Head of caudate nucleus (tissue), 42 donors: ENCODE measurements at places on chromosomes 1 and 21.

DNA sequence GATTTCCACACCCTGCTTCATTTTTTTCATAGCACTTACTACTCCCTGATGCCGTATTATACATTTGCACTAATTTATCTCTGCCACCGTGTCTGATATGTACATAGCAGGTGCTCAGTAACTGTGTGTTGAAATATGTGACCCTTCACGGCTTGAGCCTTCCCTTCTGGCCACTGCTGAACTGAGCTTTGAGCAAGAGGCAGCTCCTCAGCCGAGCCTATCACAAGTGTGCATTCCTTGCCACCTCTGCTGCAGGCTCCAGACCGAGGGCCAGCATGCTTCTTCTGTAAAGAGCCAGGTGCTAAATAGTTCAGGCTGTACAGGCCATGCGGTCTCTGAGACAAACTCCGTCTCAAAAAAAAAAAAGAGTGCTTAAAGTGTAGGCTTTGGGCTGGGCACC, 22.6 kb downstream of the PLEKHM2 start:
- DNase-seq, result no peak

- DNase-seq, result no peak
These were observed 279.9 kb downstream of the PTPRU start for GRCh38 chr1:29516063-29516820.

DNA sequence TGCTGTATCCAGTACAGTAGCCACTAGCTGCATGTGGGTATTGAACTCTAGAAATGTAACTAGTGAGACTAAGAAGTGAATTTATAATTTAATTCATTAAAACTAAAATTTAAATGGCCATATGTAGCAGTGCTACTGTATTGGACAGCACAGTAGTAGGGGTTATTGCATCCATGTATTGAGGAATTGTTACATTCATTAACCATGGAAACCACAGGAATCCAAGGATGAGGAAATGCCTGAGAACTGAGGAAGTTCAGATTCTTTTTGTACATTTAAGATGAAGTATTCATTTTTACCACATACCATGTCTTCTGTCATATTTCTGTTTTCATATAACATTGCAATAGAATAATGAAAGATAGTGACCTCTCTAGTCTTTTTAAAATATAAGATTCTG, 2.6 kb downstream of the MTF2 start:
- no peak for DNase-seq

DNA sequence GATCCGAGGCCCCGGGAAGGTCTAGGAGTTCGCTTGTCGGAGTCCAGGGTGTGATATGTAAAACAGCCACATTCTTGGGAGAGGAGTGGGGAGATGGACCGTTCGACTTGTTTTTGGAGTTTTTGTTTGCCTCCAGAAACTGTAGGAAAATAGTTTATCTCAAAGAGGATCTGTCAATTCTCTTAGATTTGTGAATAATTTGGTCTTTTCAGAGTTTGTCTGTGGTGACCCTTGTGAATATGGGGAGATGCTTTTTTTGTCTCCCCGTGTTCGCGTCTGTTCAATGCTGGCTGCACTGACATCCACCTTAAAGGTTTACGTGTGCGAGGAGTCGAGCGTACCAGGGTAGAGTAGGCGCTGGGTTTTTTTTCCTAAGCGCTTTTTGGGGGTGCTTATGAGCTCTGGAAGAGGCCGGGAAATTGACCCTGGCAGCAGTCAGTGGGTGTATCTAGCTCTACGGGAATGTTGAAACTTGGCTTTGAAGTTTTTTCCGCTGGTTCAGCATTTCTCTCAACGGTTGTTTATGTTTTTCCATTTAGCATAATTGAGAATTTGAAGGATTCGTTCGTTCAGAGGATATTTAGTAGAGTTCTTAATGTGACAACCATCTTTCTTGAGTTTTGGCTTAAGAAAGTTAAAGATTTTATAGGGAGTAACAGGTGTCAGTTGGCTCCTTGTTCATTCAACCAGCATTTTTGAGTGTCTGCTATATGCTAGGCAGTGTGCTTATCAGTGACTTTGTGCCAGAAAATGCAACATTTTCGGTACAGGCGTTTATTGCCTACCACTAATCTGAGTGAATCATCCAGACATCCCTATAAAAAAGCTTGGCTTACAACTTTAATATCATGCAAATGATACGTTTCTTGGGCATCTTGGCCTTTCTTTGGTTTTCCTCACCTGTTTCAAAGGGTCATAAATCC, 1.2 kb downstream of the SZRD1 start:
- no peak for DNase-seq

DNA sequence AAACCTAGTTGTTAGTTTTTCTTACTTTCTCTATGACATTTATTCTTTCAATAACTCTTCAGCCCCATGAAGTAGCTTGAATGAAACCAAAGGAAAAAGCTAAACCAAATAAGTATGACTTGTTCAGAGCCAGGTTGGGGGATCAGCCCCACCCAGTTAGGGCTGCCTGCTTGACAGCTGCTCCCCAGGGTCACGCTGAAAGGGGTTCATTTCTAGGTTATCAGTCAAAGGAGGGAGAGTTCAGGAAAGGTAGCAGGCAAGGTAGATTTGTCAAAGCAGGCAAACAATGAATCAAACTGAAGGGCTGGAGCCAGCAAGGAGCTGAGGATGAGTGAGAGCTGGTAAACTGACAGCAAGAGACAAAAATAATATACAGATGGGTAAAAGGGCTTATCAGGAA, 3.1 kb upstream of the S100A11 start:
- no peak for DNase-seq

GRCh38 chr1:55047611-55048010, 8.3 kb downstream of the PCSK9 start:
- no peak for DNase-seq

DNA sequence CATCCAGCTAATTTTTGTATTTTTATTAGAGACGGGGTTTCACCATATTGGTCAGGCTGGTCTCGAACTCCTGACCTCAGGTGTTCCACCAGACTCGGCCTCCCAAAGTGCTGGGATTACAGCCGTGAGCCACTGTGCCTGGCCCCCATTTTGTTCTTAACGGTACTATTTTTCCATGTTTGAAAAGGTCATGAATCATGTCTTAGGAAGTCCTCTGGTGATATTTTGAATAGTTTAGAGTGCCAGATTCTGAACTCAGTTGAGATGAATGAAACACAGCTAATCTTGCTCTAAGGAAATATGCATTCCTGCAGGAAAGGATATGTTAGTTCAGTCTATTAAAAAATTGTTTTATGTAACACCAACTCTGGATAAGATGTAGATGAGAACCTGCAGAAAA, 62.6 kb upstream of the ATP2B4 start:
- no peak for DNase-seq

- no peak for DNase-seq
These were observed 27.8 kb downstream of the WNT2B start for GRCh38 chr1:112536561-112536960.

- DNase-seq, result no peak
These were observed 307.0 kb downstream of the SETD4 start for GRCh38 chr21:35753308-35753707.

DNA sequence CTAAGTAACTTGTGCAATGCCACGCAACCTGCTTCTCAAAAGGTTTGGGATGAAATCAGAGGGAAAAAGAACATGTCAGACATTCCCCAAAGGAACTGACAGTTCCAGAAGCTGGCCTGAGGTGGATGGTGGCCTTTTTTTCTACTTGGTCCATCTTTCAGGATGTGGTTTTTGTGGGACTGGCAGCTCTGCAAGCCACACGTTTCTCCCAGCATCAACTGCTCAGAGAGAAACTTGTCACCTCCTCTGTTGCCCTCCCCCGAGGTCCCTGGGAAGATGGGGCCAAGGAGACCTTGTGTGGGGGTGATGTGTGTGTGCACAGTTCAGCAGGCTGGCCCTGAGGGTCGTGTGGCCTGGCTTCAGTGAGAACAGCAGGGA, 2.5 kb upstream of the DHRS3 start:
- no peak for DNase-seq

GRCh38 chr21:27425574-27425973, 458.7 kb upstream of the ADAMTS5 start:
- no peak for DNase-seq

DNA sequence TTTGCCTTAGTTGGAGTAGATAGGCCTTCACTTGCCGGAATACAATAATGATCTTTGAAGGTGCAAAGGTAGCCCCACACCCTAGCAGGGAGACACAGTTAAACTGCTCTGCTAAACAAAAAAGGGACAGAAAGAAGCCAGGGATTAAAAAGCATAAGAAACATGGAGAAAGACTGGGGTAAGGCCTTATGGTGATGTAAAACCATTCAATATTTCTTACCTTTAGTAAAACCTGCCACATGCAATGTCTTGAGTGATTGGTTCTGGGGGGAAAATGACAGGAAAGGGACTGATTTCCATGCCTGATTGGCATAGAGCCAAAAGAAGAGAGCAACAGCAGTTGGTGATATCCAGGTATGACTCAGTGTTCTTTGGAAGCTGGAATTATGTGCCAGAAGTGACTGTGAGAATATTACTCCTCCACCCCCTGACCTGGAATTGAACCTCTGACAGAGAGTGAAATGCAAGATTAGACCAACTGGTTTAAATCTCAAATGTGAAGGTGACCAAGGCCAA, 8.1 kb downstream of the DNASE2B start:
- no peak for DNase-seq

- DNase-seq, result no peak
These were observed 553.4 kb downstream of the LTN1 start for GRCh38 chr21:28439251-28439650.

- no peak for DNase-seq
These were observed 239.2 kb downstream of the ATG4C start for GRCh38 chr1:63023171-63023570.

- peak; percentile 82 for DNase-seq
These were observed at the start of gene SV2A for GRCh38 chr1:149917571-149918144. SV2A (minus strand) TSS chr1:149917844; CDS start chr1:149913840, 4,004 bp downstream.

GRCh38 chr1:45679123-45679522, 7.2 kb downstream of the GPBP1L1 start:
- no peak for DNase-seq

- no peak for DNase-seq
These were observed 53.8 kb downstream of the PRDM2 start for GRCh38 chr1:13753636-13754402.

- no peak for DNase-seq
These were observed 143.9 kb upstream of the UBE2U start for GRCh38 chr1:64059556-64059955.

GRCh38 chr1:25623731-25624130, 7.1 kb downstream of the MAN1C1 start:
- no peak for DNase-seq

GRCh38 chr1:193066606-193067005, 7.2 kb downstream of the RO60 start:
- no peak for DNase-seq

GRCh38 chr1:156471496-156472490, 28.8 kb downstream of the MEF2D start:
- no peak for DNase-seq

DNA sequence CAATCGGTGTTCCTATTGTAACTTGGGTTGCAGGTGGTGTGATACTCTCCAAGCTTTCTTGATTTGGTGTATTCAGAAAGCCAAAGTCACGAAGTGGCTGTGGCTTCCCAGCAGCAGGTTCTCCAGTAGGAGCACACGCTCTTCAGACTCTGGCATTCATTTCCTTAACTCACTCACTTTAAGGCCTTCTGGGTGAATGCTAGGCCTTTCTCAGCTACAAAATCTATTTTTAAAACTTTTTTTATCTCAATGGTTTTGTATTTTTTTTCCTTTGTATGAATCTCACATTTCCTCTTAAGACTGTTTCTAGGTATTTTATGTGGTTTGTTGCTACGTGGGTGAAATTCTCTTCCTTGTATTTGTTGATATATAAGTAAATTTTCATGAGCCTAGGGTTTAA, 22.9 kb upstream of the PKN2 start:
- no peak for DNase-seq

- no peak for DNase-seq
These were observed 15.6 kb upstream of the FMOD start for GRCh38 chr1:203366476-203366875.

GRCh38 chr1:212458817-212459216, 26.1 kb downstream of the NENF start:
- DNase-seq, result no peak

- no peak for DNase-seq
These were observed 11.0 kb downstream of the TNFRSF14 start for GRCh38 chr1:2567083-2567679.

GRCh38 chr1:100511058-100511457, 26.9 kb upstream of the GPR88 start:
- no peak for DNase-seq

- no peak for DNase-seq
These were observed 70.0 kb upstream of the SLC45A1 start for GRCh38 chr1:8247811-8248436.

GRCh38 chr1:228310162-228310792, 96.4 kb downstream of the TRIM11 start:
- DNase-seq, result no peak

- no peak for DNase-seq
These were observed 21.7 kb upstream of the VASH2 start for GRCh38 chr1:212928323-212929291.

DNA sequence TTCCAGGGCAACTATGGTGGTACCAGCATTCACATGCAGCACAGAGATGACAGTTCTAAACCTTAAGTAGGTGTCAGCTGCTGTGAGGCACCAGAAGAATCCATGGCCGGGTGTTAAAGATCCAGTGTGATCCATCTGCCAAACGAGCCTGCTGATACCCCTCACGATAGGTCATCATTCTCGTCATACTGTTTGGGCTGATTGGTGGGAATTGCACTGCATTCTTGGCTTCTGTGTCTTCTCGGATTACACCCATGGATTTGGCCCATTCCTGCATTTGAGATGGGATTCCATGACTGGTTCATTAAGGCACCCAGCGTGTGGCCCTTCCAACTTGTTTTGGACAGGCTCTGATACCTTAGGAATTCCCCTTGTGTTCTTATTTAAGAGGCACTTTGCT, 55.2 kb downstream of the ST6GALNAC3 start:
- no peak for DNase-seq

- no peak for DNase-seq
These were observed 102.8 kb upstream of the USP25 start for GRCh38 chr21:15627011-15627410.

GRCh38 chr1:204130981-204131892, 20.6 kb downstream of the ETNK2 start:
- DNase-seq, result peak; percentile 49

DNA sequence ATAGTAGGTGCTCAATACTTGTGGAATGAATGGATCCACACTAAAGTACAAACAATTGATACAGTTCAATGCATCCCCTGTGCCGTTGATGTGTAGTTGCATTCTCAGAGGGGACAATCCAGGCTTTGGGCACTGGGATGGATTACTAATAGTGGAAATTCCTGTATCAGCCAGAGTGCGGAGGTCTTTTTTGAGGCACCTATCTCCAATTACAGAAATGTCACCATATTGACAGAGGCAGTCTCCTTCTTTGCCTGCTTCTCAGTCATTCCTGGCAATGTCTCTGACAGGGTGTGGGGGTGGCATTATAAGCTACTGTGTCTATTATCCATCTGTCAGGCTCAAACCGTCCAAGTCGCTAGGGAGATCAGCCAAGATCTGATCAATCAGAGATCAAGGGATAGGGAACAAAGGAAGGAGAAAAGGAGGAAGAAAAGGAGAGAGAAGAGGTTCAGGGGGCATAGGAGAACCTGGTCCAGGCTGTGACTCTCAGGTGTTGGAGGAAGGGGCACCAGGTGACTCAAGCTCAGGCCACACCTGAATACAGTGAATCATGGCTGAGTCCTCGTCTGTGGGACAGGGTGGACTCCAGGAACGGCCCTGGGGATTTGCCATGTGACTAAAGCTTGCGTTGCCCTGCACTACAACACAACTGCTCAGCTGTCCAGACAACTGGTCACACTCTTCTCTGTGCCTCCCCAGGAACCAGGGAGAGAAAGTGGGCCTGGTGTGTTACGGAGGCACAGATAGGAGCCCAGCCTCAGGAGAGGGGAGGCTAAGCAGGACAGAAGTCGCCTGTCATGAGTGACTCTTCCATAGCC, 3.4 kb upstream of the LAMB3 start:
- DNase-seq, result no peak
